ENCODE measurements at places on chromosomes 2 and 18.

DNA sequence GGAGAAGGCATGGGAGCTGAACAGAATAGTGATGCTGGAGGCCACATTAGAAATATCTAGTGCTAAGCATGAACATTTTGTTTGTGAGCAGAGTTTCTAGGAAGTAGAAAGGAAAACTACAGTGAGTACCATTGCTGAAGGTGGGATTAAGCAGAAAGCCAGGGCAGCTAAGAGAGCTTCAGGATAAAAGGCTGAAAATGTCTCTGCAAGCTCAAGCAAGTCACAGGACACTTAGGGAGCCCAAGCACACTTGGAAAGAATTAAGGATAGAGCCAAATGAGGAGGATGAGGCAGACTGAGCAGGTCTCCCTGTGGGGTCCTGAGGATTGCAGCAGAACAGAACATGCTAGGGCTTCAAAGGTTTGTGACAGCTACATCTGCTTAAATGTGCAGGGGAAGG, 80.6 kb upstream of the LYPD1 start:
- no peak for DNase-seq

DNA sequence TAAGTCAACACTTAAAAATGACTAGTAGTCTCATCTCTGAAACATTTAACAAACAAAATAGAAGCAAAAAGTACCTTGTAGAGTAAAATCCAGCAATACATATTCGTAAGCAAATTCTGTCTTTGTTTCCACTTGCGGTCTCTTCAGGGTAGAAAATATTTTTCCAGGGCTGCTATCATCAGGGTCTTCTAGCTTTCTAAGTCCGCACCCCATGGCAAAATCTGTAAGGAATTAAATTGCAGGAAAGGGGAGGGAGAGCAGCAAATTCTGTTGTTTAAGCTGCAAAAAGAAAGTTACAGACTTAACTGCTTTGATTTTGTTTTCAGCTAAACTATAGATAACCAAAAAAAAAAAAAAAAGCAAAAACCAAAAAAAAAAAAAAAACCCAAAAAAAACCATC, at the start of gene RFTN2:
TSS of gene RFTN2 (minus strand) at position 342 of the 400 bp plus-strand sequence. CDS start at position 213, 129 bp downstream.
- DNase-seq: no peak

GRCh38 chr2:31446848-31447247, 32.3 kb upstream of the XDH start:
- DNase-seq: no peak

DNA sequence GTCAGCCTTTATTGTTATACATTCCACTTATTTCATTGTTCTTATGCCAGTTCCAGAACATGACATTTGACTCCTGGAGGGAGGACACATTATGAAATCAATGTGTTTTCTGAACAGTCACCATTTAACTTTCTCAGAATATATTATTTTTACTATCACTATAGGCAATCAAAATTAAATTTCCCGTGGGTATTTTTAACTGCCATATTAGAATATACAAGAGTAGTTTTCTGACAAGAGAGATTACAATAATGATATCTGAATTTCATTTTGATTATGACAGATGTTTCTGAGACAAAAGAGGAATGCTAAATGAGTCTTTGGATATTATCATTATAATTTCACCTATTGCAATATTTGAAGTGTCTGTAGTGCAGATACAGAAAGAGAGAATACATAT, 64.4 kb upstream of the FSIP2 start:
- no peak for DNase-seq

GRCh38 chr2:145623136-145623535, 1103.2 kb upstream of the ZEB2 start:
- DNase-seq: peak; percentile 3

DNA sequence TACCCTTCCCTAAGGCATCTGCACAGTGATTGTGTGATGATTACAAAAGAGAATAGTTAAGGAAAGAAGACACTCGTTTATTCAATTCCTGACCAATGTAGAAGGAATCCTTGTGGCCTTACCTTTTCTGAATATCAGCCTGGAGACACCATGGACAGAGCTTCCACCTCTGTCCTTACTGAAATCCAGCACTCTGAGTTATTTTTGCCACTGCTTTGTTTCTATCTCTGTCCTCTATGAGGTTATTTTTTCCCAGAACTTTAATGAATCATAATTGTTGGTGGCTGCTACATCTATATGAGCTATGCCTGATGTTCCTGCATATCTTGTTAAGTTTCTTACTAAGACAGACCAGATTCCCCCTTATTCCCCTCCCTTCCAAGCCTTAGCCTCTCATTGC, 275.1 kb downstream of the SETBP1 start:
- DNase-seq: no peak

- DNase-seq: no peak
Measured at GRCh38 chr18:58175786-58176176, 131.8 kb downstream of the NEDD4L start.
